Activated CD4-positive, alpha-beta T cell treated with anti-CD3 and anti-CD28 coated beads for 48 hours (primary cell): ENCODE measurements at places on chromosomes 3 and 15.

GRCh38 chr15:42101861-42102260 lies 7.5 kb upstream of the PLA2G4D start:
- no peak for DNase-seq

GRCh38 chr15:27673766-27674445 lies 425.2 kb downstream of the OCA2 start:
- DNase-seq, result no peak

DNA sequence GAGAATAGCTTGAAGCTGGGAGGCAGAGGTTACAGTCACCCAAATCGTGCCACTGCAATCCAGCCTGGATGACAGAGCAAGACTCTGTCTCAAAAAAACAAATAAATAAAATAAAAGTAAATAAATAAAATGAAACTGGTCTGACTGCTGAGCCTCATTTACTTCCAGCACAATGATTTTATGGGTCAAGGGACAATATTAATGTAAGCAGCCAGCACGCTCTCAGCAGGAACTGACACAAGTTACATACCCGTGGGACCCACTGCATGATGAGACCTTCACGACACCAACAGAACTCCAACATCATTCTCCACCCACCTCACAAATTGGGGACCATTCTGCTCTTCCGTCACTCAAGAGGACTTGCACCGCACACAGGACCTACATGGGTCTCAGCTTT lies 230.3 kb downstream of the MAGI1 start:
- DNase-seq, result no peak

GRCh38 chr3:47989981-47990440 lies 26.2 kb downstream of the MAP4 start:
- DNase-seq, result peak; percentile 78

GRCh38 chr3:143521803-143522202 lies 326.5 kb downstream of the SLC9A9 start:
- DNase-seq, result no peak

DNA sequence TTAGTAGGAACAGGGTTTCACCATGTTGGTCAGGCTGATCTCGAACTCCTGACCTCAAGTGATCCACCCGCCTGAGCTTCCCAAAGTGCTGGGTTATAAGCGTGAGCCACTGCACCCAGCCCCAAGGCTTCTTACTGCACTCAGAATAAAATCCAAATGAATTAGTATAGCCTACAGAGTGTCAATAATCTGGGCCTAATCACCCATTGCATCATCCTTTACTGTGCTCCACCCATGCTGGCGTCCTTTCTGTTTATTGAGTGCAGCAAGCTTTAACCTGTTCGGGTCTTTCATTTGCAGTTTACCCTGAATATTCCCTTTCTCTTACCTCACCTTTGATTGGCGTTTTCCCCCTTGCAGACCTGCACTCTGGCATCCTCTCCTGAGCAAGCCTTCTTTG lies 77.7 kb downstream of the CEP63 start:
- DNase-seq, result no peak

GRCh38 chr3:102230057-102230456 lies 204.8 kb upstream of the ZPLD1 start:
- no peak for DNase-seq

- DNase-seq, result no peak
These were observed 342.2 kb downstream of the GBE1 start for GRCh38 chr3:81419228-81419627.

GRCh38 chr3:192867645-192868044 lies 50.0 kb downstream of the MB21D2 start:
- no peak for DNase-seq

DNA sequence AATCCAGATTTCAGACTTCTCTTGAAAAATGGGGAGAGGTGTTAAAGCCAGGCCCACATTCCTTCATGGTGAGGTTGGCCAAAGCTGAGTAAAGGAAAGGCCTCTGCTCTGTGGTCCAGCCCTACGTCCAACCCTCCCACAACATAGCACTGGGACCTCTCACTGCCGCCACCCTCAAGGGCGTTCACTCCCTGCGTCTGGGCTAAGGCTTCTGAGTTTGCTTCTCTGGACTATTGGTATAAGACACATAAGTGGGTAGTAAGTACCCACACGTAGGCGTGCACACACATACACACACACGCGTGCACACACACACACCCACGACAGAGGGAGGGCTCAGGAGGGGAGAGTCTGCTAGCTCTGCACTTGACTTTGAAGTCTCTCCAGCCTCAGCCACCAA lies 80.2 kb upstream of the PXYLP1 start:
- DNase-seq, result no peak

- no peak for DNase-seq
These were observed 33.4 kb downstream of the KAT2B start for GRCh38 chr3:20073683-20074082.

GRCh38 chr3:136632625-136633081 lies 119.5 kb downstream of the STAG1 start:
- no peak for DNase-seq

- DNase-seq, result no peak
These were observed 22.1 kb downstream of the ANAPC13 start for GRCh38 chr3:134463676-134464063.

DNA sequence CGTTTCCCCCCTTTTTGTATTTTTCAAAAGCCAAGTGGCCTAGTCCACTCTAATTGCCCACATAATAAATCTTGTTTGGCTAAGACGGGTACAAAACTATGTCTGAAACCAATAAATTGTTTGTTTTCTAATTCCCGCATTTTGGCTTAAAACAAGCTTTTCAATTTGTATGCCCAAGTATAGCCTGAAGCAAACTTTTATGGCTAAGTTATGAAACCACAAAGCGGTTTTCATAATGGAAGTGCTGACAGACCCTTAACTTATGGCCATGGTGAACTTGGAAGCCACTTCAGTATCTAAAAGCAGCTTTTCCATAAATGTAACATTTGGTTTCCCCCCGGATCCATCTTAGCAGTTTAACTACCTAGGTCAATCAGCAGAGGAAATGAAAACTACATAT lies 29.9 kb upstream of the POLR2M start:
- DNase-seq, result no peak

GRCh38 chr3:33196538-33196937 lies 22.1 kb downstream of the SUSD5 start:
- no peak for DNase-seq

DNA sequence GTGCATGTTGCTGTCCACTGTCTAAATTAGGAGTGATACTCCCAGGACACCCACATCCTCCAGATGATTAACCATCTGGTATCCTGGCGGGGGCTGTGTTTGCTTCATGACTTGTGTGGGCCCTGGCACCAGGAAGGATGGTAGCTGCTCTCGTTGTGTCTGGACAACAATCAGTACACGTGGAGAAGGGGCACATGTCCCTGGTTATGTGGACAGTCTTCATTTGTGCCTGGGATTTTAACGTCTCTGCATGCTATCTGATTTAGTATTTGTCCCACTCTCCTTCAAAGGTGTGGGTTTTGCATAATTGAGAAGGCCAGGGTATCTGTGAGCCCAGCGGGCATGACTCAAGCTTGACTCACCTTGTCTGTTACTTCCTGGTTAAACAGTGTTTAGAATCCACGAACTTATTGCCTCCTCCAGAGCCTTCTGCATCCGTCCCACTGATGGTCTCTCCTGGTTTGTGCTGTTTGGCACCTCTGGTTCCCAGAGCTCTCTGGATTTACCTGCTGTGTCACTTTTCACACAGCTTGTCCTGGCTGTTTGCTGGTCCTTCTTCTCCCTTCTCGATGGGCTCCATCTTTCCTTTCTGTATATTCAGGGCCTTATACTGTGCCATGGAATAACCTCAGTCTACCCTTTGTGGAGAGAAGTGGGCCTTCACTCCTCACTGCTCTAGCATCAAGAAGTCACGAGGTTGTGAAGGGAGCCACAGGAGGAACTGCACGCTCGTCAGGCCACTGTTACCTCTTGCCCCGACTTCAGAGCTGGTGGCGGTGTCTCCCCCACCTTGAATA lies 32.5 kb downstream of the ARNT2 start:
- DNase-seq, result peak; percentile 43

DNA sequence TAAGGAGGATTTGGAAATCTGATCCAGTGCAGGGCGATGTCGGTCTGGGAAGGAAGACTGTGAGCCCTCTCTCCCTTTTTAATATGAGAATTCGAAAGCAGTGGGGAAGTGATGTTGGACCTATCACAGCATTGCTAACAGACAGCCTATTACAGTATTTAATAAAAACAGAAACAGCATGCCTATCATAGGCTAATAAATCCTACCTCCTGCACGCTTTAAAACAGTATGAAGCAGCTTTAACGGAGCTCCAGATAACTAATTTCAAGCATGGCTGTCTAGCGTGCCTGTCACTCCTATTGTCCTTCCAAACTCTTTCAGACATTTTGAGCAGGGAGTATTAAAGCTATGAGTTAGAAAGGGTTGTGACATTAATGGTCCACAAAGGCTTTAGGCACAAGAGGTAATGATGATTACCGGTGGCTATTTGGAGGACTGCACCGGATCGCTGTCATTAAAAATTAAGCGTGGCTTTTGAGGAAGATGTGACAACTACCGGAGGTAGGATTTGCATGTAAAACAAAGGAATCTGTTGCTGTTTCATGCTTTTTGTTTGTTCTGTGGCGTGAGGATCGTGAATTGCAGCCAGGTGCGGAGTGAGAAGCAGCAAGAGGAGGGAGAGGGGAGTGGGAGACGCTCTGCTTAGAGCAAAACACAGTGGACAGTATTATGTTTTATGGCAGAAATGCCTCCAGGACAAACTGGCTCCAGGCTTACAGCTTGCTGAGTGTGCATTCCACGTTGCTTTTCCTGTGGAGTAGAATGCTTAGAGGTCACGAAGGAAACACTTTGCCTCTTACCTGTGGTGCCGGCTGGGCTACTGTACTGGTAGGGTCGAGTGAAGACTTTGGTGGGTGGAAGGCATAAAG lies at the start of gene KCNMB2:
Gene KCNMB2, plus strand, starts transcription at position 226 of the 869 bp plus-strand sequence.
- no peak for DNase-seq

DNA sequence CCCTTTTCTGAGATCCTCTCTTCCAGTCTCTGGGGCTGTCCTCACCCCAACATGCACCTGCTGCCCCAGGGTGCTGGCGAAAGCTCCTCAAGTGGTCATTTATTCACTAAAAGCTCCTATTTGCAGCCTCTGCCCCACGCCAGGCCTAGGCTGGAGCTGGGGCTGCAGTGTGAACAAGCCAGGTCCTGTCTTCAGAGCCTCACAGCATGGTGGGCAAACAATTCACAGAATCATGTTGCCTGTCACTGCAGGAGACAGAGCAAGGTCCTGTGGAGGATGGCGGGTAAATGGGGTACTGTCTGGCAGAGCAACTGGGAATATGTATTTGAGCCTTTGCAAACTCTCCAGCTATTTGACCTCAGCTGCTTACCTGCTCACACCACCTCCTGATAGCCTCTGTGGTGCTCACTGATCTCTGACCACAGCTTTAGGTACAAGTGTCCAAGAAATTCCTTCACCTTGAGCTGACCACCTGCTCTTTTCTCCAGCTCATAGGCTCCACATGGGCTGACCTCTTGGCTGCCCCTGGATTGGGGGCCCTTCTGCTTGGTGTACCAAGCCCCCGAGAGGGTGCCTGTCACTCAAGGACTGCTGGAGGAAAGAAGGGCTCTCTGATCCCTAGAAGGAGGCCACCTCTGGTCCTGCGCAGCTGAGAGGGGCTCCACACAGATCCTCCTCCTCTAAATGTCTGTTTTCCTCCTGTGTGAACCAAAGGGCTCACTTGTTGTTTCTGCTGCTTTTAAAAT lies 35.6 kb downstream of the AMOTL2 start:
- no peak for DNase-seq

- DNase-seq, result no peak
These were observed 65.4 kb downstream of the SSR3 start for GRCh38 chr3:156489462-156489911.

DNA sequence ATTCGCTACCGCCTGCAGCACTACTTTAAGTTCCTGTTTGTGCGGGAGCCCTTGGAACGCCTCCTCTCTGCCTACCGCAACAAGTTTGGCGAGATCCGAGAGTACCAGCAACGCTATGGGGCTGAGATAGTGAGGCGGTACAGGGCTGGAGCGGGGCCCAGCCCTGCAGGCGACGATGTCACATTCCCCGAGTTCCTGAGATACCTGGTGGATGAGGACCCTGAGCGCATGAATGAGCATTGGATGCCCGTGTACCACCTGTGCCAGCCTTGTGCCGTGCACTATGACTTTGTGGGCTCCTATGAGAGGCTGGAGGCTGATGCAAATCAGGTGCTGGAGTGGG lies 995 bp downstream of the CHST14 start:
- DNase-seq, result peak; percentile 26

DNA sequence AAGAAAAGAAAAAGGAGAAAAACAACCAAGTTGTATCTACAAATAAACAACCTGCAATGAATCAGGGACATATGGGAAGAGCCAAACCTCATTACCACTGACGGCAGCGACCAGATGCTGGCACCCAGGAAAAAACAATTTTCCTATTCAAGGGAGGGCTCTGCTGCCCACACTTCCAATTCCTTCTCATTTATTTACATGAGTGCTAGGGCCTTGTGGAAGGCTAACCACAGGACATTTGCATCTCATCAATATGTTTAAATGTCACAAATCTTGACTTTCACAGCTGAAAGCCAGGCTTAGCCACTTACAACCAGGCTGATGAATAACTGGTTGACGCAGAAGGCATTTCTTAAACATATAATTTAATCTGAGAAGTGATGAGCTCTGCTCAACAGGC lies 36.0 kb downstream of the RFTN1 start:
- no peak for DNase-seq

DNA sequence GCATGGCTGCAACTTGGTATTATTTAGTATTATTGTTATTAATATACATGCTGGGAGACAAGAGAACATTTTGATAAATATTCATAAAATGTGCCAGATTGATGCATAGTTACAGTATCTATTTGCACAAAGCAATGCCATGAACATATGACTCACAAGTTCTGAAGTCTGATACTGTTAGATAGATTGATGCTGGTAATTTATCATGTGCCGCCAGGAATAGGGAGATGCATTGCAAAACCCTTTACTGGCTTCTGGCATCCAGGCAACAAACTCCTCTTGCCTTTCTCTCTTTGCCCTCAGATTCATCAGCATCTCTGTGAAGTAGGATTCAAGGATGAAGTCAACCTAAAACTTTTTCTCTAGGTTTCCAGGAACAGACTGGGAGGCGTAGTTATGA lies 41.0 kb upstream of the SLC25A26 start:
- DNase-seq, result no peak

- DNase-seq, result no peak
These were observed 428.1 kb downstream of the SOX2 start for GRCh38 chr3:182139627-182140357.

GRCh38 chr15:41464889-41465580 lies 28.6 kb upstream of the ITPKA start:
- DNase-seq, result no peak

- DNase-seq, result no peak
These were observed 266.6 kb upstream of the TBL1XR1 start for GRCh38 chr3:177463863-177464262.

GRCh38 chr3:61493339-61493738 lies 68.0 kb upstream of the PTPRG start:
- no peak for DNase-seq

- DNase-seq, result no peak
These were observed 419.9 kb upstream of the RARB start for GRCh38 chr3:25007974-25008658.

DNA sequence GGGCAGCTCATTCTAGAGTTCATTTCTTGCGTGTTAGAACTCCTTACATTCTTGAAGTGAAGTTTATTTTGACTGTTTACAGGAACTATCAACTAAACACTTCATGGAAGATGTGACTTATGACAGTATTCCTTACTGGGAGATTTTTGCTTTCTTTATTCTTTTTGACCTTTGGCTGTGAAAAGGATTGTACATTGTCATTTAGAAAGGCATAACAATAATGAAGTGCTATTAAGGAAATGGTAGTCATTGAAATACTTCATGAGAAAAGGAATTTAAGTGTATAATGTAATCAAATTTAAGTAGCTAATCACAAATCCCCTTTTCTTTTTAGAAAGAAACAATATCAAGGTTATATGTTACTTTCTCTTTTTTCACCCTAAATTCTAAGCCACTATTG lies 11.3 kb downstream of the P2RY14 start:
- no peak for DNase-seq

GRCh38 chr3:112777811-112778210 lies 68.9 kb downstream of the CD200R1L start:
- DNase-seq, result no peak
